Stimulated activated CD4-positive, alpha-beta T cell treated with anti-CD3 and anti-CD28 coated beads, Interleukin-1b, Interleukin-23, amount 100 ng/mL, for 1 hour (primary cell): ENCODE measurements at places on chromosomes 1 and 21.

DNA sequence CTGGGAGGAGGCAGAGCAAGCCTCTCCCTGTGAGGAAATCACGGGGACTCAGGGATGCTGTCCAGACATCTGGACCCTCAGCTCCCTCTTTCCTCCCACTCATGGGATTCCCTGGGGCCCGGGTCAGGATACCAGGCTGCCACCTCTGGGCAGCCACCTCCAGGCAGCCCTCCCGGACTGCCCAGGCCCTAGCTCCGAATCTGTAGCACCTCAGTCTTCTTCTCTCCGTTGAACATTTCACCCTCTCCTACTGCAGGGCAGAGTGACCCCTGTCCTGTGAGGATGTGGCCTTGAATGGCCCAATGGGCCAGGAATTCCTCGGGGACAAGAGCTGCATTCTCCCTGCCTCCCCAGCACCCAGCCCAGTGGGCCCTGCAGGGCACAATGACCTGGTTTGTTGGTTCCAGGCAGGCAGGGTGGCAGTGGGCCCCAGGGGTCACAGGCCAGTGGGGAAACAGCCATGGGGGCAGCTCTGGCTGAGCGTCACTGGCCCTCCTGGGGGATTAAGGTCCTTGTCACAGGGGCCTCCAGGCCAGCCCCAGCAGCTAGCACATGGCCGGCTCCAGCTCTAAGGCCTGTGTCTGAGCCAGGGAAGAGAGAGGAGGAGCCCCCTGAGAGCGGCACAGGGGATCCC is 9.5 kb upstream of the TTC34 start:
- DNase-seq: no peak

- DNase-seq: no peak
Observed at GRCh38 chr1:5501206-5501930, 490.9 kb downstream of the NPHP4 start.

GRCh38 chr1:178438432-178438831 is 58.3 kb downstream of the CLEC20A start:
- no peak for DNase-seq

GRCh38 chr1:48492392-48492791 is 20.4 kb upstream of the SPATA6 start:
- no peak for DNase-seq

DNA sequence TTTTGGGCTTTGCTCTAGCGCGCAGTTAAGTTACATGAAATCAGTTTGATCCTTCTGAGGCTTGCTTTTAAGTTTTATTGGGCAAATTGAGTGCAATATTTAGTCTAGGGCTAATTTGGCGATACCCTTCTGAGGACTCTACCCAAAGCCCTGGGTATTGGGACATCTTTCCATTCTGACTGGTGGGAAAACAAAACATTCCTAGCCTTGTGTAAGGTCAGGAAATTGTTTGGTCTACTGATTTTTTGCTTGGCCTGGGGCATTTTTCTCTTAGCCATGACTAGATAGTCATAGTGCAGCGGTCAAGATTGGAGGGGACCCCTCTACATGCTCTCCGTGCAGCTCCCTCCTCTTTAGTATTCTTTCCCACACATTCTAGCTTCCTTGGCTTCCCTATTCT is 189.6 kb upstream of the PTGFR start:
- no peak for DNase-seq

GRCh38 chr1:26478159-26478558 is 5.9 kb downstream of the HMGN2 start:
- no peak for DNase-seq

GRCh38 chr1:214216779-214217178 is 64.2 kb upstream of the SMYD2 start:
- DNase-seq: no peak

DNA sequence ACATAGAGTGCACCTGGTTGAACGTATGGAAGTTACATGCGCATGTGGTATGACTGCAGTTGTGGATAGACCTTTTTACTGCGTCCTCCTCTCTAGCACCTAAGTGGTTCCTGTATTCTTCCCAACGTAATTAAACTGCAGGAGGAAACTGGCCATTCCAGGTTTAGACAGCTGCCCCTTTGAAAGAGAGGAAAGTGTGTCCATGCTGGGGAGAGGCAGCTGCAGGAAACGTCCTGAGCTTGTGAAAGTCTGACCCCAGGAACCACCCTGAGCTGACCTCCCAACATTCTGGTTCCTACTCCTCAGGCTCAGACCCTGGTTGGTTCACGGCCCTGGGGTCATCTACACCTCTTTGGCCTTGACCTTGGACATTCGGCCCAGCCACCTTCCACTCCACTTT is 309.3 kb downstream of the DISC1 start:
- no peak for DNase-seq

GRCh38 chr1:85656256-85656655 is 52.0 kb downstream of the ZNHIT6 start:
- no peak for DNase-seq

DNA sequence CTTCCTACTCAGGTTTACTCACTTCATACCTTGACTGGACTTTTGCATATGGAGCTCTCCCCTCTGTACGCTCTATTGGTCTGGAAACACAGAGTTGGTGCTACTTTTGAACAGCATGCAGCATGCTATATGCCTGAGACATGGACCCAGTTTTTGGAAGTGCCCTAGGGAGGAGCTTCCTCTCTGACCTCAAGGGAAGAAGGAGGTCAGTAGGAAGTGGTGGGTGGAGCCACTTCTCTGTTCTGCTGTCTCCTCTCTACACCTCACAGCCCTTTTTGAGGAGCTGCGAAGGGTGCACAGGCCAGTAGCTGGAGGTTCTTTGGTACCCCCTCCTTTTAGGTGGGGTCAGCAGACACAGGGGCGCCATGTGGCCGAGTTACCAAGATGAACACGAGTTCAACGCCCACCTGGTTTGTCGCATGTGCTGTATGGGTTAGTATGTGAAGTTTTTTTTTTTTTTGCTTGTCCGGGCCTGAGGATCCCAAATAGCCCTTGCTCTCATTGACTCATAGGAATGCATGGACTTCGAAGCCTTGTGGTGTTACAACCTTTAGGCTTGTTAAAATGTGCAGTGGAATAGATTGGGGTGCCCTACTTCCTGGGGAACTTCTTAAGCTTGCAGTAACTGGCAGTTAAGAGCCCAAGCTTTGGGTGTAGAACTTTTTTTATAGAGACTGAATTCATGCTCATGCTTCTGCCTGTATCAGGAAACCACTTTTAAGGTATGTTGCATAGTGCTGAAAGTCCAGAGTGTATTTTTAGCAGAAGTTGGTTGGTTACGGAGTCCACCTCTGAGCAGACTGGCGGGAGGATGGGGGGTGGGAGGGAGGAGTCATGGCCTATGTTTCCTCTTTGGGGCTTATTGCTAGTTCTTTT is 10.7 kb downstream of the MACF1 start:
- no peak for DNase-seq

DNA sequence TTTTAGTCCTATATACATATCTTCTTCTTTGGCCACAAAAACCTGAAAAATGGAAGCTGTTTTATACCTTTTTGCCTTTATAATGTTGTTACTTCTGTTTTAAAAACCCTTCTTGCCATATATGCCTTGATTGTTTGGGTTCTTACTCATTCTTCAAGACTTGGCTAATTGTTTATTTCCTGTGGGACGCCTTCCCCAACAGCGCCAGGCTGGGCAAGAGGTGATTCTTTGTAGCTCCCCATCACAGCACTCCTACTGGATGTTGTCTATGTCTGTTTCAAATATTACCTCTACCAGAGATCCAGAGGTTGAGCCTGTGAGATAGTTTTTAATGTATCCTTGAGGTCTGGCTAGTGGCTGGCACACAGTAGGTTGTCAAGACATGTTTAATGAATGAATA is 73.2 kb upstream of the CYP2J2 start:
- no peak for DNase-seq

GRCh38 chr1:167489571-167490340 is 28.6 kb downstream of the CD247 start:
- no peak for DNase-seq

DNA sequence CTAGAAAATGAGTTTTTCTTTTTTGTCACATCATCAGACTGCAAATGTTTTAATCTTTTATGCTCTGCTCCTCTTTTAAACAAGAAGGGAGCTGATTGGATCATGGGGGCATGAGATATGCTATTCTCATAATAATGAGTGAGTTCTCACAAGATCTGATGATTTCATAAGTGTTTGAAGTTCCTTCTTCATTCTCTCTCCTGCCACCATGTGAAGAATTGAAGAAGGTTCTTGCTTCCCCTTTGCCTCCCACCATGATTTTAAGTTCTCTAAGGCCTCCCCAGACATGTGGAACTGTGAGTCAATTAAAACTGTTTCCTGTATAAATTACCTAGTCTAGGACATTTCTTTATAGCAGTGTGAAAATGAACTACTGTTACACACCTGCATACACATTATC is 218.2 kb downstream of the NRIP1 start:
- DNase-seq: no peak
